ENCODE measurements at places on chromosomes 1 and 21.

- DNase-seq = no peak
These were observed 200.1 kb upstream of the DAB1 start for GRCh38 chr1:57623791-57624538.

- no peak for DNase-seq
These were observed 9.4 kb upstream of the TARBP1 start for GRCh38 chr1:234488054-234489006.

GRCh38 chr1:6317098-6317760 lies 56.3 kb upstream of the GPR153 start:
- no peak for DNase-seq

GRCh38 chr1:109691759-109692158 lies 4.1 kb downstream of the GSTM1 start:
- no peak for DNase-seq

DNA sequence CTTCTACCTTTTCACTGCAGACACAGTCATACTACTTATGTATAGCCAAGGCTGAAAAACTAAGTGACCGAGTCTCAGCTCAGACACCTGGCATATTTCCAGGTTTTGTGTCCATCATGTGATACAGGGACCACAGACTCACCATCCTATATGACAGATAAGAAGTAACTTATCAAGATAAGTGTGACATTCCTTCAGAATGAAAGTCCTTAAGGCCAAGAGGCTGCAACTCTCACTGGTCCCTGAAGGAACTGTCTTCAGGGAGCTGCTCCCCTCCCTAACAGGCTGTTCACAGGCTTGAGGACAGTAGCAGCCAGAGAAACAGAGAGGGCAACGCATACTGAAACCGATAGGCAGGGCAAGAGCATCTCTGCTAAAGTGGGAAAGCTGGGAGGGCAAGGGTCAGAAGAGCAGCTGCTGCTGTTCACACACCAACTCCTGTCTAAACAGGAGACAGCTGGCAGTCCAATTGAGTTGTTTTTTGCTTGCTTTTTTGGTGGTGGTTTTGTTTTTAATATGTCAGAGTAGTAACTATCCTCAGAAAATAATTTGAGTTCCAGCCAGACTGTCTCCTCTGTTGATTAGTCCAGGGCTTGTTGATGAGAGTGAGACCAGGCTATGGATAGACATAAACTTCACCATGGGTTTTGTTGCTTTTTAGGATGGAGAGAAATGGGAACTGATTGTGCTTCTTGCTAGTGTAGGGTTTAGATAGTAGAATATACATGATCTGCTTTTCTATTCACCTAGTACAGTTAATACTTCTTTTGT lies 67.7 kb downstream of the MACF1 start:
- DNase-seq = no peak

GRCh38 chr21:45423968-45424853 lies 19.2 kb downstream of the COL18A1 start:
- no peak for DNase-seq
